ENCODE measurements at places on chromosomes 3 and 15. TPM values are rescaled to one million over a fixed set of nuclear protein-coding genes. Genes with fewer than 3 reads are reported as not detected.

Gene TRH
- 0.21 TPM for polyA plus RNA-seq

GRCh38 chr3:108664266-108664665, 74.7 kb downstream of the DZIP3 start:
- DNase-seq: no peak

Gene NEDD4
- 17.1 TPM for polyA plus RNA-seq

DNA sequence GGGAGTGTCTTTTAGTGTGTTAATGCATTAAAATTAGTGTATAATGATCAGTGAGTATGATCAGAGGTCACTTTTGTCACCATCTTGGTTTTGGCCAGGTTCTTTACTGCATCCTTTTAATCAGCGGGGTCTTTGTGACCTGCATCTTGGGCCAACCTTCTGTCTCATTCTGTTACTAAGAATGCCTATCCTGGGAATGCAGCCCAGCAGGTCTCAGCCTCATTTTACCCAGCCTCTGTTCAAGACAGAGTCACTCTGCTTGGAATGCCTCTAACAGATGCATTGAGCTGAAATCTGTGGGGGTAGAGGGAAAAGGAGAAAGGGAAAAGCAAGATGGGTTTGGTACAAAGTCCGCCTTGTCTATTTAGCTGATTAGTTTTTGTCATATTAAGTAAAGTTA, 5.3 kb upstream of the BLOC1S6 start:
- no peak for DNase-seq

Measured in right renal cortex interstitium (tissue), 3 donors.